ENCODE measurements at places on chromosomes 5 and 9. TPM values are rescaled to one million over a fixed set of nuclear protein-coding genes. Genes with fewer than 3 reads are reported as not detected.

- no peak for DNase-seq
These were observed 193.6 kb downstream of the MTRR start for GRCh38 chr5:8062521-8062920.

DNA sequence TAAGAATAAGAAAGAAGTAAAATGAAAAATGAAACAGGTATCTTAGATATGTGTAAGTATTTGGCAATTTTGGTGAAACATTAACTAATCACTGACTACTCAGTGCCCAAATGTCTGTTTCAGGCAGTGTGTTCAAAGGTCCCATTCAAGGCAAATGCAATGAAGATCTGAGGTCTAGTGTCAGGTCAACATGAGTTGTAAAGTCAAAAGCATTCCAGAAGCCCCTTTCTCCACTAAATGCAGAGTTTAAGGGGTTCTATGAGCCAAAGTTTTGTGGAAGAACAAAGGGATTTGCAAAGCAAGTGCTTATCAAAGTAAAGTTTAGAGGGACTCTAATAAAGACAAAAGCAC lies 71.0 kb upstream of the GPBP1 start:
- no peak for DNase-seq

DNA sequence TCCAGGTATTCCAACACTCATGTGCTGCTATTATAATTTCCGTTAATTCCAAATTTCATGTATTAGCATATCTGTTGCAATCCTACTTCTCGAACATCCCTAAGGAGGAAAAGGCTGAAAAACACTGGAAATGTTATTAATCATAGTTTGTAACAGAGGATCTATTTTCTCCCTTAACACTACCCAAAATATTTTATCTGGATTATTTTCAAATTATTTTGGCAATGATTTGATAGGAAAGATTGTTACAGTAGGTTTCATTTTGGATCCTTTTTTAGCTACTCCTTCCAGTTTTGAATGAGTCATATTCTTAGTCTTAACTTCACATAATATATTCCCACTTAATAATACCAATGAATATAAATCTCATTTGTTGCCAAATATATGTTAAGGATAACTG lies 13.9 kb upstream of the NAA35 start:
- DNase-seq: no peak

DNA sequence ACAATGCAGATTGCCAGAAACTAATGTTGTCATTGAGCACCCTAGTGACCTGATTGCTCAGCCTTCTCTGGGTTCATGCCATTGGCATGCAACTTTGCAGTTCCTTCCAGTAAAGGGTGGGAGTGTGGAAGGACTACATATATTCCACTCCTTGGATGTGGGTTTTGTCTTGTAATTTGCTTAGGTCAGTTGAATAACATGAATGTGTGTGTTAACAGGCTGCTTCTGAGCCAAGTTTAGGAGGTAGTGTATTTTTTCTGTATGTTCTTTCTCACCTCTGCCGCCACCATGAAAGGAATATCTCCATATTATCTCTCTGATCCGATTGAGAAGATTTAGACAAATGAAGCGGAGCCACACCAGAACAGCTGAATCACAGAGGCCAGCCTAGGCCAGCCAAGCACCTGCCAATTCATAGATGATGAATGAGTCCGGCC lies 1929.6 kb upstream of the CDH6 start:
- DNase-seq: no peak

DNA sequence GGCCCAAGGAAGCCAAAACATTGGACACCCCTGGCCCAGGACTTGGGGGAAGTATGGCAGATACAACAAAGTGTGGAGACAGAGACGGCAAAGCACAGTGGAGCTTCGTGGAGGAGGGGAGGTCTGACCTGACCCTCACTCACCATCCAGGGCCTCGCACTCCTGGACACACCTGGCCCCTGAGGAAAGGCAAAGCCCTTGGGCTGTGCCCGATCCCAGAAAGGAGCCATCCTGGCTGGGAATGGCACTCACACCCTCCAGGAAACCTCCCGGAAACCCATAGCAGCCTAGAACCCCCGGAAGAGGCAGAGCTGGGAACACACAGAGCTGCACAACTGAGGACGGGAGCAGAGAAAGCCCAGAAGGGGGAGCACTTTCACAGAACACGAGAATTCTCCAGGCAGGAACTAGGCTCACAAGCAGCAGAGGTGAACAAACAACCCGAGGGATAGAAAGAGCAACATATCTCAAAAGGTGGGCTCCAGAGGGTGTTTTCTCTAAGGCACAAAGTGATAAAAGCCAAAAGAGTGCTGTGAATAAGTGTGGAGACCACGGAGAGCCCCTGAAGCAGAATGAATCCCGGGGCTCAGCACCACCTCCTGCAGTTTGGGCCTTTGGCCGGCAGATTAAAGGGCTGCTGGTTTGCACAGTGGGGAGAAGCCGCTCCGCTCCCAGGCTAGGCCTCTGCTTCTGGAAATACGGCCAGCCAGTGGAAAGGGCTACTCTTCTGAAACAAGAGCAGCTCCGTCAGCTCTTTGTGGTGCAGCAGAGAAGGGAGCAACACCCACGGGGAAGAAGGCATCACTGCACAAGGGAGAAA lies 108.2 kb downstream of the UBE2R2 start:
- DNase-seq: no peak

DNA sequence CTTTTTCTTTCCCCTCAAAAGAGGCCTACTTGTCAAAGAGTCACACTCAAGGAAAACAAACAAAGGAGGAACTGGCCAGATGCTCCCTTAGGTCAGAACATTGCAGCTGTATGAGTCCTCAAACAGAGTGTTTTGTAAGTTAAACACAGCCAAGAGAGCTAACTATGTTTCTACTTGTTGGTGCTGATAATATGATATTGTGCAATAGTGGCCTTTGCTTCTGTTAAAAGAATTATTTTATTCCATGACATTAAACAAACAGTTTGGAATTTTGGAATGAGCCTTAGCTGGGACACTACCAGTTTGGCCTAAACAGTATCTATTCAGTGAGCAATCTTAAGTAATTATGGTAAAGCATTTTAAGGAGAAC lies 56.0 kb upstream of the TPD52L3 start:
- no peak for DNase-seq

- no peak for DNase-seq
These were observed 15.7 kb upstream of the C5orf34 start for GRCh38 chr5:43530648-43531047.

- no peak for DNase-seq
These were observed 10.1 kb upstream of the IRX4 start for GRCh38 chr5:1892685-1893445.

GRCh38 chr5:55546947-55547346 lies 12.2 kb upstream of the PLPP1 start:
- no peak for DNase-seq

- no peak for DNase-seq
These were observed 23.2 kb downstream of the CACNA1B start for GRCh38 chr9:137900584-137901310.

DNA sequence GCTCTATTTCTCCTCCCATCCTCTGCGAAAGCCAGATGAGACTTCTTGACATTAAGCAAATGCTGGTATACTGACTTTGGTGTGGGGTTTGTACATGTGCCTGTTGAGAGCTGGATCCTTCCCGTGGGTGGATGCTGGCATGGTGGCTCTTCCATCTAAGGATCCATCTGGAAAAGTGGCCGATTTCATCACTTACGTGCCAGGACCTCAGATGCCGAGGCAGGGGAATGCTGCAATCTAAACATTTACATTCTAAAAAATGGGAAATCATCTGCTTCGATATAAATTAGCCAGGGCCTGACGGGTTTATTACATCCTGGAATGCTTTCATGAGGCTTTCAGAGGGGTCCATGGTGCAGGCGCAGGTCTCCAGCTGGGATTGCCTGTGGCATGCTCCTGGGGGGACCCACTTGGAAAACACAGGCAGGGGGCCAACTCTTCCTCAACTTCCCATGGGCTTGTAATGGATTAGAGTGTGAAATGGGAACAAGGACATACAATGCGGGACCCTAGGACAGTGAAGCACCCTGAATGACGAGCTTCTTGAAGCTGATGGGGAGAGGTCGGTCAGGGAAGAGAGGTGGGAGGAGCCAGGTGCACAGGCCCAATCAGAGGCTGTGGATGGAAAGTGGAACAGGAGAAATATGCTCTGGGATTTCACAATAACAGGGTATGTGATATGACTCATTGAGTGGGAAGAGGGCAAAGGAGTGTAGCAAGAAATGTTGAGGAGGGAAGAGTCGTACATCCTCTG lies 105.5 kb upstream of the PITX1 start:
- no peak for DNase-seq

DNA sequence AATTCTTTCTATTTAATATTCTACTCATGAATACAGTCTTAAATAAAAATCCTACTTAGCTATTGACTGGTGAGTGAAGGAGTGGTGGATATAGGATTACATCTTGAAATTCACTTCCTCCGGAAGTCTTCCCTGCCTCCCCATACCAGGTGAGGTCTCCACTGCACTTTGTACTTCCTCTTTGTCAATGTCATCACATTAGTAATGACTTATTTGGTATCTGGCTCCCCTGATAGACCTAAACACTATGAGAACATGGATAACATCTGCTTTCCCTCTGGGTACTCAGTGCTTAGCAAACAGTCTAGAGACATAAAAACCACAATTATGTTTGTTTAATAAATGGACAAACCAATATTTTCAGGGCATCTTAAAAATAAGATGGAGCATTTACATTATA lies 532.1 kb downstream of the PDE4D start:
- DNase-seq: no peak

DNA sequence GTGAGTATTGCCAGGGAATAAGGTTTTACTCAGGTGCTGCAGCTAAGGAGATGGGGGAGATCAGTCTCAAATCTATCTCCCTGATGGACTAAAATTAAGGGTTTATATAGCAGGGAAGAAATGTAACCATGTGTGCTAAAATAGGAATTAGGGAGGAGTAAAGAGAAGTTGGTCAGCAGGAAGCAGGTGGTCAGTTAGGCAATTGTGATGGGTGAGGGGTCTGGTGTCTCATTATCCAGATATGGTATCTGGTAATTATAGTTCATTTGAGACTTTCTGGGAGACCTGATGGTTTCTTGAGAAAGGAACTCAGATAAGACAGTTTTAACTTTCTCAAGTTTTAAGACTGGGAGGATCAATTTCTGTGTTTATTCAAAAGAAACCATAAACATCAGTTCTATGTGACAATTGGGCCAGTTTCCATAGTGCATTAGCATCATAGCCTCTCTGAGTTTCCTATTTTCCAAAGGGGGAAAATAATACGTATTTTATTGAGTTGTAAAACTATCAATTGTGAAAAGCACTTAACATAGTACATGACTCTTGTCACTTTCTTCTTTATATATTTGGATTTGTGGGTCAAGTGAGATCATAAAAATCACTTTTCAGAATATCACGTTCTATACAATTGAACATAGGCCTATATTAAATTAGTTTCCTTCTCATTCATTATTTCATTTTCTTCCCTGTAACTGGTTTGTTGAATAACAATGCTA lies 115.9 kb downstream of the ZSWIM6 start:
- no peak for DNase-seq

- DNase-seq: no peak
These were observed 266.5 kb upstream of the EFNA5 start for GRCh38 chr5:107937204-107937603.

DNA sequence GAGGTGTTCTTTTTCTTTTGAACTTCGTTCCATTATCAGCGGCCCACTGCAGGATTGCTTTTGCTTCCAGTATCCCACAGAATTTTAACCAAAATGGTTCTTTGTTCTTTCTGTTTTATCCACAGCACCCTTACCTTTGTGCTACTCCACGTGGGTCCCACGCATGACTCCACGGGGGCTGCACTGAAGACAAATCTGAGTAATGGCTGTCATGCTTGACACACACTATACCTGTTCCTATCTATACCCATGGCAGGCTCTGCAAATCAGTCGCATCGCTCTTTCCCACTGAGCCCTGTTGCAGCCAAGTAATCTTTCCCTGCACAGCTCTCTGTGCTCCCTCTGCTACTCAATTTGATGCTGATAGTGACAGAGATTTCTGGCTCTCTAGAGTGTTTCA lies 69.7 kb downstream of the NSG2 start:
- no peak for DNase-seq

DNA sequence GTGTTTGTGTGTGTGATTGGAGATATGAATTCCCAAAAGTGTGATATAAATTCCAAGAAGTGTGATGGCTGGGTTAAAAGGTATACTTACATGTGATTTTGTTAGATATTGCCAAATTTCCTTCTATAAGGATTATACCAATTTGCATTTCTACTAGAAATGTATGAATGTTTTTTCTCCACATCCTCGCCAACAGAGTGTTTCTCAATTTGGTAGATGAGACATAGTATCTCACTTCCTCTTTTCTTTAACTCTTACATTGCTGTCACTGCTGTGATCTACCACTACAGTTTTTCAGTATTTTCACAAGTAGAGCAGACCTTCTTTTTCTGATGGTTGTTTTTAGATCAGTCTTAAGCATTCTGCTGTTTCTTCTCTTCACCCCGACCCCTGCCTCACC lies 111.3 kb downstream of the FER start:
- DNase-seq: no peak

- DNase-seq: no peak
These were observed 201.9 kb downstream of the NR3C1 start for GRCh38 chr5:143201589-143201988.

DNA sequence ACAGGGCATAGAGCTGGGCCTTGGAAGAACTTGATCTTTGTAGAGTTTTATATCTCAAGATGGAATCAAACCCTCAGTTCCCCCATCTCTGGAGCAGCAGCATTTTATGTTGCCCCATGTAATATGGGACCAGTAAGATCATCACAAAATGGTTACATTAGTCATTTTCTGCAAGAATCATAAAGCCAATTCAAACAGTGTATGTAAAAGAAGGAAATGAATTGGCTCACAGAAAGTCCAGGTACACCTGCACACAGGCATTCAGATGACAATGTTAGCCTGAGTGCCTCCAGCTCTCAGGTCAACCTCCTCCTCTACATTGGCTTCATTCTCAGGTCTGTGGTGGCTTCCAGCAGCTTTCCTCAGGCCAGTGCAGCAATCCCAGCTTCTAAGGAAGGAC lies 35.1 kb downstream of the CYFIP2 start:
- no peak for DNase-seq

DNA sequence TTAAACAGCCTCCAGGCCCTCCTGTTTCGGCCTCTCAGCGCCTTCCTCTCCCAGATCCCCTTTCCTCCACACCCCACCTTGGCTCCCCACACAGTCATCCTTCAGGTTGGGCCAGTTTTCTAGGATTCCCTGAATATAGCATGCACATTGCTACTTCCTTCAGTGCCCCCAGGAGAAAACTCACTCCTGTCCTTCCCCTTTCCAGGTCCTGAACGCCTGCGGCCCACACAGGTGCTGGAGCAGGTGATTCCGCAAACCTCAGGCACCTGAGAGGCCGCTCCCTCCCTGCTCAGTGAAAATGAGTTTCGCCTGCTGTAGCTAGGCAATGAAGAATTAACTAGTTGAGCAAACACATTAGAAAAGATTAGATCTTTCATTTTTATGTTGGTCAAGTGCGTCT lies 185.0 kb downstream of the MED10 start:
- DNase-seq: no peak

LOX gene
- 0.40 TPM for total RNA-seq

KIF20A gene
- total RNA-seq: 0.76 TPM

SLC2A6 gene
- total RNA-seq: 5.2 TPM

TAF11L5 gene
- total RNA-seq: not detected

DND1 gene
- 3.1 TPM for total RNA-seq

Data from activated T-cell treated with anti-CD3 and anti-CD28 coated beads, Interleukin-2, amount 50 U/mL, for 4 hours (primary cell).